ENCODE measurements at places on chromosomes 6 and 20.
A peak's percentile ranks its signal among the peaks of the same experiment; 100 is the strongest.

DNA sequence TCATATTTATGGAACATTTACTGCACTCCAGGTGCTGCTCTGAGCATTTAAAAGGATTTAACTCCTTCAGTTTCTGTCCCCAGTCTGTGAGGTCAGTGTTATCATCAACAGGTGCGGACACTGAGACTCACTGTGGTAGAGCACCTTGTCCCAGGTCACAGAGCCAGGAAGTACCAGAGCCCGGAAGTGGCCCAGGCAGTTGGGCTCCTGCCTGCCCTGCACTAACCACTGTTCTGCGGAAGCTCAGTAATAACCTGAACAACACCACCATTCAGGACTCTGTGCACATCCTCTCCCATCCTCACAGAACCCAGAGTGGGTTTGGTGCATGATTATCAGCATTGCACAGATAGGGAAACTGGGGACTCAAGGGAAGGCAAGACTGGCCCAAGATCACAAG lies 16.8 kb upstream of the SIRPG start:
- DNase-seq = no peak

DNA sequence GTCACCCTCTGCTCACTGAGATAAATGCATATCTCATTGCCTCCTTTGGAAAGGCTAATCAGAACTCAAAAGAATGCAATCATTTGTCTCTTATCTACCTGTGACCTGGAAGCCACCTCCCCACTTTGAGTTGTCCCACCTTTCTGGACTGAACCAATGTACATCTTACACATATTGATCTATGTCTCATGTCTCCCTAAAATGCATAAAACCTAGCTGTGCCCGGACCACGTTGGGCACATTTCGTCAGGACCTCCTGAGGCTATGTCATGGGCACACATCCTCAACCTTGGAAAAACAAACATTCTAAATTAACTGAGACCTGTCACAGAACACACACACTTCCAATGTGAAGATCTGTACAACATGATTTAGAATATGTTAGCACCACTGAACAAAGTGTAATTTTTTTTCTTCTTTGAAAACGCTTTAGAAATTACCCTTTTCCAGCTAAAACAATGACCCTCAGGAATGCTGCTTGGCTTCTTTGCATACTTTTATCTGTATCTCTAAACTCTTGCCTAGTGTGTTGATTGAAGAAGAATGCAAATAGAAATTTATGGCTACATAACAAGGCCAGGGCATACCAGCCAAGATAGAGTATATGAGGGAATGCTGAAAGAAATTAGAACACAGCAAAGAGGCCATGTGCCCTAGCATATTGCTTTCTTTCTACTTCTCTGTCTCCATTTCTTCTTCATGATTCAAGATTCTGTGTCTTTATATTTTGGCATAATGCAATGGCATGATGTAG lies 84.6 kb upstream of the DST start:
- DNase-seq = no peak

GRCh38 chr6:45483021-45483420 lies 105.3 kb upstream of the SUPT3H start:
- no peak for DNase-seq

DNA sequence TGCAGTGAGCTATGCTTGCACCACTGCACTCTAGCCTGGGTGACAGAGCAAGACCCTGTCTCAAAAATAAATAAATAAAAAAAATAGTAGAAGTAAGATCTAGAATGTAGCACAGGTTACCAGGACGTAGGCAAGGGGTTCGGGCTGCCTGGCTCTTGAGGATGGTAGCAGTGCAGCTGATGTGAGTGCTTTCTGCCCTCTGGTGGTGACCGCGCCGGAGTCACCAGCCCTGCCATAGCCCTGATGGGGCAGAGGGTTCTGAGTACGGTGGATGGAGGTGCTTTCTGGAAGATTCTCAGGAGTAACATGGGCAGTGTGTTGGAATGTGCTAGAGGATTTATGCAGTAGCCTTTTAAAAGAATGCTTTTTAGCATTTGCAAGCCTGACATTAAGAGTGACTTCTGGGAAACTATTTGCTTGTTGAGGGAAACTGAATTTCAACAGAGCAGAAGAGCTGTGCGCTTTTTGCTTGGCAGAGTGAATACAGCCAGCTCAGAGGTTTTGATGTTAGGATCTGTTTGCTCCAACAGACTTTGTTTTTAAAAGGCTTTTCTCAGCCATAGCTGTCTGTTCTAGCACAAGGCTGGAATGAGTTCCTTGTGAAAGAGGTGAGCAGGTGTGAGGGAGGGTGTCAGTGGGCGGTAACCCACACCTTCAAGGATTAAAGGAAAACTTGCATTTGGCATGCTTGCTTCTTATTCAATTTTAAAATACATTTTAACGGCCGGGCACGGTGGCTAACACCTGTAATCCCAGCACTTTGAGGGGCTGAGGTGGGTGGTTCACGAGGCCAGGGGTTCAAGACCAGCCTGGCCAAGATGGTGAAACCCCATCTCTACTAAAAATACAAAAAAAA lies 65.9 kb downstream of the PTPN1 start:
- peak; percentile 26 for DNase-seq

DNA sequence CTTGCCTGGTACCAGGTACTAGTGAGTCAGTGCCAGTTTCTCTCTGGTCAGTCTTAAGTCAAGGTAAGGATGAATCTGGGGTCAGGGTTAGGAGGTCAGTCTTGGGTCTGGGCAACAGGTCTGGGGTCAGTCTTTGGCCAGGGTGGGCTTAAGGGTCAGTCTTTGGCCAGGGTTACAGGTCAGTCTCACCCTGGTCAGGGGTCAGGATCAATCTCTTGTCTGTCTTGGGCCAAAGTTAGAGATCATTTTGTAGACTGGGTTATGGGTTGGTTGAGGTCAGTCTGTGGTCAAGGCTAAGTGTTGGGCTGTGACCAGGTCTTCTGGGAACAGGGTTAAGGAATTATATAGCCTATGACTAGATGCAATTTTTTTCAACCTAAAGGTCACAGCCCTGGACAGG lies 12.8 kb upstream of the CAPN11 start:
- DNase-seq = no peak

DNA sequence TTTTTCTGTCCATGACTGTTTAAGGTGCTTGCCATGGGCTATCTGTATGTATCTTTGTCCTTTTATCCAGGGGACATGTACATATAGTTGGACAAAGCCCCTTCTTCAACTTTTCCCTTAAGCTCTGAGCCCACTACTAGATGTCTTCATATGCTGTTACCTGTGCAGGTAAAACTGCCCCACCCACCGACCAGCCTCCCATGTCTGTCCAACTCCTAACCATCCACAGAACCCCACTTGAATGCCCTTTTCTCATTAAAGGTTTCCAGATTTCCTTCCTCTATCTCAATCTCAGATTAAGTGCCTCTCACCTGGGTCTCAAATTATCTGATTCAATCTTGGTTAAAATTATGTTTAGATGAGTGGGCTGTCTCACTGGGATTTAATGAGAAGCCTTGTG lies 136.3 kb downstream of the RNASET2 start:
- DNase-seq = no peak

Data from activated CD4-positive, CD25-positive, alpha-beta regulatory T cell treated with anti-CD3 and anti-CD28 coated beads, Interleukin-2, amount 50 U/mL, for 16 hours (primary cell).